Type B pancreatic cell (in vitro differentiated cells): ENCODE measurements at places on chromosomes 5 and 9.

DNA sequence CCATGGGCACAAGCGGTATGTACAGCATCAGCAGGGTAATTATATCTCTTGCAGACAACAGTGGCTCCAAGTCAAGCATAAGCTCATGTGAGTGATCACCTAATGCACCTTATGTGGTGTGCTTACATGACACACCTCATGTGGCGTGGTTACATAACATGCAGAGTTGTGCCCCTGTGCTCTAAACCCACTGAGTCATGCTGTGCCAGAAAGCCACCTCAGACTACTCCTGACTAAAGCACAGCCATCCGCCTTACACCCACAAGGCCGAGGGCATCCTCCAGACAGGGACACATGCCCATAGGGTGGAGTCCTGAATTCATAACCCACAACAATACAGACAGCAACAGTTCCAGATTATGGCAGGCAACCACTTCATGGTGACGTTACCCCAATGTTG is 163.7 kb upstream of the SLC30A5 start:
- no peak for DNase-seq

GRCh38 chr5:79081779-79082178 is 12.2 kb downstream of the BHMT2 start:
- DNase-seq = no peak

GRCh38 chr9:8879284-8879683 is 1079.7 kb upstream of the DMAC1 start:
- no peak for DNase-seq

DNA sequence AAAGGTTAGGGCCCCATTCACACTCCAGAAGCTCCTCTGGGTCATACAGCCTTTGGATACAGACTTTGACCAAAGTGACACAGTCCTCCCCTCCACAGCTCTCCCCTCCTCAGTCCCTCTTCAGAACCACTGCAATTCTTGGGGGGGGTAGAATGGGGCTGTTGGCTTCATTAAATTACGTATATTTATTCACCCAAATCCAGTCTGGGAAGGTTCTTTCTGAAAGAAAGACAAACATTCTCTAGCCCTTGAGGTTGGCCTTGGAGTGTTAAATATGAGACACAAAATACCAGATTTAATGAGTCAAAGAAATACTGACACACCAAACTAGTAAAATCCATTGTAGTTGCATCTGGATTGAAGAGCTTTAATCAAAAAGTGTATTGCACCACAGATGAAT is 16.1 kb downstream of the ARPC5L start:
- DNase-seq = no peak

DNA sequence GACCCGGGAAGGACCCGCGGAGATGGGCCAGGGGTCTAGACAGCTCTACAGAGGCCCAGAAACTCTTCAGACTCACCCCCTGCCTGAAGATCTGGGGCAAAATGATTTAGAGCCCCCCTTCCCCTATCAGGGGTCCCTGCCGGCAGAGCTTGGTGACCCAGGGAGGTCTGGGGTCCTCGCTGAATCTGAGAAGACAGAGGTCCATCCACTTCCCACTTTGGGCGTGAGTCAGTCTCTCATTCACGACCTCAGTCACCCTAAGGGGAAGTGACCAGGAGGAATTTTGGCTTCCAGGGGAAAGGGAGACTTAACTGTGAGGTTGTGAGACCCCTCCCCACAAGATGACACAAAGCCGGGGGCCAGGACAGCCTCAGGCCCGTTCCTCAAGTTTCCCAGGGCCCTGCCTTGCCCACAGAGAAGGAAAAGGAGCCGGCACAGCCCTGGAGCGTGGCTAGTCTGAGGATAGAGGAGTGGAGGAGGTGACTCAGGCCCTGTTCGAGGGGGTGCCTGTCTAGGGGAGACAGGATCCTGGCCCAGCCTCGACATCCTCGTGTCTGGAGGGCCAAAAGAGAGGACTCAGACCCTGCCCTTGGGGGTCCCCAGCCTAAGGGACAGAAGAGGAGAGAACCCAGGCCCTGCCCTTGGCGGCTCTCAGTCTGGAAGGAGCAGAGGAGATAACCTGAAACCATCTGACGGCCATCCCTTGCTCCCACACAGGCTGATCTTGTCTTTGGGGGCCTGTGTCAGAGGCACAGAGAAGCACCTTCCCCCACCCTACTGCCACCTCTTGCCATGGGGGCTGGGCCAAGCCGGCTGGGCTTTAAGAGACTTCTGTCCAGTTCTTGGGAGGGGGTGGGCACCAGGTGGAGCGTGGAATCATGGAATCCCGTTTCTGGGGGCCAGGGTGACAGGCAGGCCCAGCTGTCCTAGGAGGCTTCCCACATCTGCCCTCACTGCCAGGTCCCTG is 889 bp downstream of the PDLIM4 start:
- DNase-seq = peak; percentile 65

DNA sequence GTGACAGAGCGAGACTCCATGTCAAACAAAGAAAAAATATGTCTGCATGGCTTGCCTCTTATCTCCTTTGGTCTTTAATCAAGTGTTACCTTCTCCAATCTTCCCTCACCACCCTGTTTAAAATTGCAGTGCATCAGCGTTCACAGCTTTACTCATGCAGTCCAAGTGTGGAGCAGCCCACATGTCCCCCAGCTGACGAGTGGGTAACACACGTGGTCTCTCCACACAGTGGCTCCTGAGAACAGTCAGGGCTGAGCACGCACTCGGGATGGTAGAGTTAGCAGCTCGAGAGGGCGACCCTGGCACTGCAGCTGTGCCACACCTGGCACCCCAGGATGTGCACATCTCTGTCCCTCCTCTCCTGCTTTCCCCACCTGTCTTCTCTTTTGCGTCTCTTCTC is 25.9 kb upstream of the CFAP157 start:
- no peak for DNase-seq

- no peak for DNase-seq
Observed at GRCh38 chr5:61053937-61054336, 108.3 kb downstream of the SMIM15 start.

- DNase-seq = no peak
Observed at GRCh38 chr9:34332076-34332964, 3.0 kb downstream of the NUDT2 start.

DNA sequence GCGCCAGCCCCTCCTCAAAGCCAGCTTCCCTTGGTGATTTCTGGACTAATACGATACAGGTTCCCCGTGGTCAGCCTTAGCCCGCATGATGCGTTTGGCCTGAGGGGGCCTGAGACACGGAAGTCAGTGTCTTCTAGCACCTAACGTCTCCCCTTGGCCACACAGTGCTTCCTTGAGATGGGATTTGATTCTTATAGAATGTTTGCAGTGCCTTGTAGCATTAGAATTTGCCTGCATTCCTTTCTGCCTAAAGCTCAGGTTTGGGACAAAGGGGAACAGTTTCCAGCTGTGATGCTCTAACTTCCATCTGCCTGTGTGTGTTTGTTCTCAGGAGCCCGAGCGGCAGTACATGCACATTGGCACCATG is 34.4 kb downstream of the CFAP90 start:
- no peak for DNase-seq

- no peak for DNase-seq
Observed at GRCh38 chr5:159441441-159441840, 111.2 kb upstream of the IL12B start.

GRCh38 chr5:100566382-100567141 is 31.4 kb downstream of the FAM174A start:
- DNase-seq = no peak

GRCh38 chr9:4086119-4087090 is 213.5 kb downstream of the GLIS3 start:
- DNase-seq = no peak

DNA sequence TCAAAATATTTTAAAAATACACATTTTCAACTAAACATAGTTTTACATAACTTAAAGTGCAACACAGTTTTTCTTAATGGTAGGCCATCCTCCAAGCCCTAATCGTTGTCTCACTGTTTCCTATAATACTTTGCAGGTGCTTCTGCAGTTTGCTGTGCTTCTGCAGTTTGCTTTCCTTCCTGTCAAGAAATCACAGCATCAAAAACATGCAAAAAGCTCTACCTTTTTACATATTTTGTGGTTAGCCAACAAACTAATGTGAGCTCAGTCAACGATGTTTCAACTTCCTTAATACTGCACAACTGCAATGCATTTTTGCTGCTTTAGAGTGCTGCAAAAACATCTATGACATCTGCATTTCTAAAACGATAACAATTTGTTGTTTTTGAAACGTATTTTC is 25.2 kb downstream of the EMB start:
- DNase-seq = no peak

- no peak for DNase-seq
Observed at GRCh38 chr9:76856016-76856415, 49.9 kb downstream of the PRUNE2 start.

DNA sequence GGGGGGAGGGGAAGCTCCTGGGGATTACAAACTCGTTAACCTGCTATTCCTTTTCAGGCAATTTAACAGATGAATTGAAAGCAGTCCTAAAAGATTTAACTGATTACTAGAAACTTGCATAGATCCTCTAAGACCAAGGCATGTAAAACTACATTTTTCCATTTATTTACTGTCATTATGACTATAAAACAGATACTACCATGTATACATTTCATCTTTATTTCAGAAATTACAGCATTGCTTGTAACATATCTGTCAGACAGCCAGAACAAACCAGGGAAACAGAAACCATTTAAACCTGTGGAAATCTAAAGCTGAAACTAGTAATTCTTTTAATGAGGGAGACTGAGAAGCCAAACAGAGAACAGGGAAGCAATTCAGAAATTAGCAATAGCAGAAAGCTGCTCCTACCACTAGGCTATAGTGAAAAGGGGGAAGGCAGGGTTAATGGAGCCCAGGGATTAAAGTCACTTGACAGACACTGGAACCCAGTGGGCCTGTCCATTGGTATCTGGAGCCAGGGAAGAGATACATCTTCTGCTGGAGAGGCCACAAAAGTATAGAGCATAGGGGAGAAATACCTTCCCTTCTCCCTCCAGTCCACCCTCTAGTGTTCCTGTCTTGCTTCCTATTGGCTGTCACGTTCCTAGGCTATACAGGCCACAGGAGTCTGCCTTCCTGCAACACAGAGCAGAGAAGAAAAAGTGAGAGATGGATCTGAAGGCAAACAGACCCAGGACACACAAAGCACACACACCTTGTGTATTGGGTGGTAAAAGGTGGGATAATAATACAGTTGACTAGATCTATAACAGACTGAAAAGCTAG is 33.8 kb downstream of the PDCD1LG2 start:
- no peak for DNase-seq

GRCh38 chr9:91920630-91921350 is 29.2 kb downstream of the ROR2 start:
- DNase-seq = no peak

- no peak for DNase-seq
Observed at GRCh38 chr5:151318850-151319732, 15.5 kb upstream of the SLC36A3 start.

GRCh38 chr5:83430130-83431010 is 41.2 kb upstream of the VCAN start:
- DNase-seq = no peak

DNA sequence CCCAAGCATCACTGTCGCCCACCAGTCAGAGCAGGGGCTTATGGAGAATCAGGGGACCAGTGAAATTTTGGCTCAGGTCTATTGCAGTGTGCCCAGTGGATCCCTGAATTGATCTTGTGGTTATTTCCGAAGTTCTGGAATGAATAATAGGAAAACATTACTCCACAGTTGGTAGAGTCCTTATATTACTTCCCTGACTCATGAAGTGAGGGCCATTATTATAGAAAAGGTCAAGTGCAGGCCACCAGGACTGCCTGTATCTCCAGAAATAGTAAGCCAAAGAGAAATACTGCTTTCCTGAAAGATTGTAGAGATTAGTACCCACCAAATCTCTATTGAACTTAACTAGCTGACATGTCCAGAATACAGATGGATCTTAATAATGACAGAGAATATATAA is 335.0 kb downstream of the NPR3 start:
- DNase-seq = no peak

DNA sequence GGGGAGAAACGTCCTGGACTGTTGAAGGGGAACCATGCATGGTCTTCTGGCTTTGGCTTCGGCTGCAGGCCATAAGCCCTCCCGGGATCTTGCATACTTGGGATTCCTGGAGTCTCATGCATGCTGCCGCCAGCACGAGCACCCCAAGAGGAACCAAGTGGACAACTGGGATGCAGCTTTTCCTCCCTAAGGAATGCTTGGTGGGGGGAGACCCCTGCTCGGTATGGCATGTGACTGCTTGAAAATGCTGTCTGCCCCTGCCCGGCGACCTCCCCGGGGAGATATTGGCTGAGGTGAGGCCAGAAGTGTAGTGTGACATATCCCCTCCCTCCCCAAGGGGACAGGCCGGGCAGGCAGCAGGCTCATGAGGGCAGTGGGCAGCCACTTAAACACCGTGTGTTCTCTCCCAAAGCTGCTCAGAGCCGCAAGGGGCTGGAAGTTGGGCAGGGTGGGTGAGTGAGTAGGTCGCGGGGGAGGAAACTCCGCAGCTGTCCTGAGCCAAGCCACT is 15.7 kb downstream of the TMEM171 start:
- no peak for DNase-seq

DNA sequence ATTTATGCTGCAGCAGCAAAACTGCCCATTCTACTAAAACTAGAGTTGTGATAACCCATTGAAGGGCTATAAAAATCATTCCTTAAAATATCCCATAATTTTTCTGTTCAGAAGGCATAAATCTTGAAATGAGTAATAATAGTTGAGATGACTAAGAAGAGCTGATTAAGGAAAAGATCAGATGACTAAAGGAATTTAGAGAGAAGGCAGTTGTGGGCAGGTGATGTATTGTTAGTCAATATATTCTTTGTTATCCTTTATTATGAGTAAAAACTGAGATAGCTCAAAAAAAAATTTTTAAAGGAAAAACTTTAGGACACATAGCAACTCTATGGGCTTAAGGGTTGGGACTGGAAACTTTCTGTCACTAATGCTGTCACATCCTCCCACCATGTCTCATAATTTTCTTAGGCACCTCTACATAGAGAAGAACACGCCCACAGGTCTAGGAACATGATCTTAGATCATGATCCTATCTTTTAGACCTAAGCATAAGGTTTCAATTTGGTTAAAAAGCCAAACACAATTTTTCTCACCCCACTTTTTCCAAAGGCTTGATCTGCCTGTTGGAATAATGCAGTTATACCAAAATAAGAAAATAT is 597.5 kb upstream of the MEF2C start:
- DNase-seq = no peak

GRCh38 chr9:12849486-12850003 is 74.7 kb downstream of the LURAP1L start:
- no peak for DNase-seq

GRCh38 chr9:77016526-77017504 is 2.6 kb upstream of the FOXB2 start:
- DNase-seq = no peak

GRCh38 chr5:2148312-2149194 is 265.8 kb upstream of the IRX4 start:
- no peak for DNase-seq

- no peak for DNase-seq
Observed at GRCh38 chr5:163565492-163565891, 60.1 kb downstream of the MAT2B start.
